ENCODE measurements at places on chromosomes 7 and 10.

GRCh38 chr10:124381011-124381611, 37.6 kb downstream of the OAT start:
- no peak for DNase-seq

GRCh38 chr10:4848356-4849041, 22.5 kb downstream of the AKR1E2 start:
- DNase-seq = peak; percentile 49

- DNase-seq = no peak
Measured at GRCh38 chr7:20343205-20343604, 12.5 kb downstream of the ITGB8 start.

DNA sequence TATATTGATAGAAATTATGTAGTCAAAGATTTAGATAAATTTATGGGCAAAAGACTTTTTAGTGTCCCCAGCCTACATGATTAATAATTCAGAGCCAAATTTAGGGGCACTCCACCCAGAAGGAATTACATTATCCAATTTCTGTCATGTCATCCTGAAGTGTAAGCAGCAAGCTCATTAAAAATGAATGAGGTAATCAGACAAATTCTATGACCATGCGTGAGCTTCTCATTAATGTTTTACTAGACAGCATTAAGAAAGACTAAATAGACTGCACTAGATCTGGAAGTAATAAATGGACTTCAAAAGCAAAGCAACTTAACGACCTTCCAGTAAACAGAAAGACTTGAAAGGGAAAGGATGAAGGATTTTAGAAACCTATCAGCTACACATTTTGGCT, 22.7 kb upstream of the TRUB1 start:
- no peak for DNase-seq

DNA sequence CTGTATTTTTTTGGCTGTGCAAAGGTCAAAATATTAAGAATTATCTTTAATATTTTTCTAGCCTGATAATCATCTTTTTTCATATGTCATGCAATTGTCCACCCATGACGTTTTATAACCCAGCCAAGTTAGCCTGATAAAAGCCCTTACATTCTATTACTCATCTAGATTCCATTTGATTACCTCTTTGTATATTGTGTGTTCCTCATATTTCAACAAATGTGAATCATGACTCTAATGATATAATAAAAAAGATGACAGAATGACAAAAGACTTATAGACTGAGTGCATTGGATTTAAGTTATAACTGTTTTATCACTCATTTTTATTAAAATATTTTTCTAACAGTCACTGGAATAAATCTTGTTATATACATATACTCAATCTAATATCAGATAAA, 1560.0 kb upstream of the LRRTM3 start:
- no peak for DNase-seq

DNA sequence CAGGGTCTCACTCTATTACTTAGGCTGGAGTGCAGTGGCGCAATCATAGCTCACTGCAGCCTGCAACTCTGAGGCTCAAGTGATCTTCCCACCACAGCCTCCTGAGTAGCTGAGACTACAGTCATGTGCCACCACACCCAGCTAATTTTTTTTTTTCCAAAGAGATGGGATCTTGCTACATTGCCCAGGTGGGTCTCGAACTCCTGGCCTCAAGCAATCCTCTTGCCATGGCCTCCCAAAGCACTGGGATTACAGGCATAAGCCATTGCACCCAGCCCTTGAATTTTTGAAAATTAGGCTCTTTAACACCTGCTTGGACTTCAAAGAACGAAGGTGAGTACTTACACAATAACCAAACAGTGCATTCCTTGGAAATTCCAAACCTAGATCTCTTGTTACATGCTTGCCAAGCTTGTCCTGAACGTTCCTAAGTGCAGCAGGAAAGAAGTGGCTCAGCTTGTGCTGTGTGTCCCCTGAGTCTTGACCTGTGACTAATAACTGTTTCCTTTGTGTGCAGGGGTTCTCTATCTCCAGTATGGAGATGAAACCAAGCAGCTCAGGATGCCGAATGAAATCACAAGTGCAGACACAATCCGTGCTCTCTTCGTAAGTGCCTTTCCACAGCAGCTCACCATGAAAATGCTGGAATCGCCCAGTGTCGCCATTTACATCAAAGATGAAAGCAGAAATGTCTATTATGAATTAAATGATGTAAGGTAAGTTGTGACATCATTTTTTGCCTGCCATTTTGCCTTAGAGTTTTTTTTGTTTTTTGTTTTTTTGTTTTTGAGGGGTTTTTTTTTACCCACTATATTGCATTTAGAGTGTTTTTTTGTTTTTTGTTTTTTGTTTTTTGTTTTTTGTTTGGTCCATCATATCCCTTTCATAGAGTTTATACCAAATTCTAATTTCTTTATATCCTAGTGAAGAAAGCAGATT, 223.8 kb downstream of the KIAA1217 start:
- DNase-seq = no peak

- DNase-seq = no peak
Measured at GRCh38 chr10:28774051-28774995, 97.0 kb downstream of the BAMBI start.

GRCh38 chr7:135282561-135283254, 49.1 kb downstream of the STRA8 start:
- peak; percentile 91 for DNase-seq

DNA sequence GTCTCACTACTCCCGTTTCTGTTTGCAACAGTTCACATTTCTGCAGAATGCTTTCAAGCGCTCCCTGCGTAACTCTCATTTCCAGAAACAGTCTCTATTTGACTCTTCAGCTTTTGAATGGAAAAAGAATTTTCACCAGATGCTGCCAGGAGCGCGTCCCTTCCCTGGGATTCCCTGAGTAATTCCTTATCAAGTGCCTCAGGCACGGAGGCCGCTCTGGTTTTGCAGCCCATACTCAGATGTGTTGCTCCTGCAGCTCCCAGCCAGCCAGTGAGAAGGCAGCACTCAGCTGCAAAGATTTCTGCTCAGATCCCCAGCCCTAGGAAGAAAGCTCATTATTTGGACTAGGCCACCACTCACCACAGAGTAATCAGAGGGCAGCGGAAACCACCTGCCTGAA, 161.1 kb upstream of the CHST15 start:
- DNase-seq = peak; percentile 90

GRCh38 chr10:70119623-70120022, 13.0 kb downstream of the AIFM2 start:
- no peak for DNase-seq

DNA sequence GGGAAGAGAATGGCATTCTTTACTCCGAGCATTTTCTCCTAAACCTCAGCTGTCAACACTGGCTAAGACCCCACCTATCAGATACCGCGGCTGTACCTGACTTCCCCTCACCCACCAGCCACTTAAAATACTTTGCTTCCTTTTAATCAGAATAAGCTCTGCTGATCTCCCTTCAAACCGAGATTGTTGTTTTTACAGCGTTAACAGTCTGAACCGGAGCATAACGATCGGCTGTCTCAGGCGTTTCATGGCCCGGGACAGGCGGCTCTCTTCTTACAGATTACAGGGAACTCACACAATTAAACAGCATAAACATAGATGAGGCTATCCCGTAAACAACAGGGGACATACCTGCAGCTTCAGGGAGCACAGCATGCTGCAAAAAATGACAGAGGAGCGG, 174.3 kb upstream of the RNF32 start:
- no peak for DNase-seq

DNA sequence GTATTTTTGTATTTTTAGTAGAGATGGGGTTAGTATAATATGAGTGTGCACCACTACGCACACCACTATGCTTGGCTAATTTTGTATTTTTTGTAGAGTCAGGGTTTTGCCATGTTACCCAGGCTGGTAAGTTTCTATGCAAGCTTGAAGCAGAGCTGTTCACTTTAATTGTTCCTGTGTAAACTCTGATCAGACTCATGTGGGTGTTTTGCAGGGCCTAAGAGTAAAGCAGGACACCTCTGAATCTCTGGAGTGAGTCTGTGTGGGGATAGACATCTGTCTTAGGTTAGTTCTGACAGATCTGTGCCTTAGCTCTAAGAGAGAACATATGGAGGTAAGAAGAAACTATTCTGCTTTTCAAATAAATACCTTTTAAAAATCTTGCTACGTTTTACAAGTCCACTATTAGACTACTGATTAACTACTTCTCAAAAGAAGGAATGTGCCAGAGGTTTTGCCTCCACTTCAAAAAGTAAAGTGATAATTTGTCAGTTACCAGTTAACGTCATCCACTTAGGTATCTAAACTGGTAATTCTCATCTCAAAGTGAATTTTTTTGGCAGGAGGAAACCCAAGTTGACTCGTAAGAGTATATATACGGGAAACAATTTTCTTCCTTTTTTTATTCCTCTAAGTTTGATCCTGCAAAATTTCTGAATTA, 1.1 kb downstream of the COL17A1 start:
- DNase-seq = no peak

DNA sequence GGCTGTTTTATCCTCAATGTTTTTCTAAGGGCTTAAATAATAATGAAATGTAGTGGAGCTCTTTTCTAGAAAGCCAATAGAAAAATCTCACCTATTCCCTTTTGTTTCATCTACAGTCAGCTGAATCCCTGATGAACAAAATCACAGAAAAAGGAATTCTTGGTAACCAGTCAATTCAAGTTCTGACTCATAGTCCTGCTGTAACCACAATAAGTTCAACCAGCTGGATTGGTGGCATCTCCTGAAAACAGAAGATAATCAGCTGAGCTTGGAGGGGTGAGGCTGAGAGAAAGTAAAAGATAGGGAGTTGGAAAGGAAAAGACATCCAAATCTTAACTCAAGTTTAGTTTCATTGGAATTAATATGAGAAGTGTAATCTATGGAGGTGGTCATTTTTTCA, 772.1 kb downstream of the CCSER2 start:
- no peak for DNase-seq

- no peak for DNase-seq
Measured at GRCh38 chr10:14600065-14600464, 174.6 kb downstream of the FAM107B start.

- DNase-seq = no peak
Measured at GRCh38 chr10:128044186-128044585, 82.0 kb downstream of the MKI67 start.

DNA sequence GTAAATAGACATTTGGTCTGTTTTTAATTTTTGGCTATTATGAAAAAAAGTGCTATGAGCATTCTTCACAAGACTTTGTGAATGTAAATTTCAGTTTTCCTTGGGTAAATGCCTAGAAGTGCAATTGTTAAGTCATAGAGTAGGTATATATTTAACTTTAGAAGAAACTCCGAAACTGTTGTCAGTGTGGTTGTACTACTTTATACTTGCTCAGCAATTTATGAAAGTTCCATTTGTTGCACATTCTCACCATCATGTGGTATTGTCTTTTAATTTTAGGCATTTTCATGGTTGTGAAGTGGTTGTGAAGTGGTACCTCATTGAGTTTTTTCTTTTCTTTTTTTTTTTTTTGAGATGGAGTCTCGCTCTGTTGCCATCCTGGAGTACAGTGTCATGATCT, 60.0 kb downstream of the TYW1 start:
- DNase-seq = no peak

DNA sequence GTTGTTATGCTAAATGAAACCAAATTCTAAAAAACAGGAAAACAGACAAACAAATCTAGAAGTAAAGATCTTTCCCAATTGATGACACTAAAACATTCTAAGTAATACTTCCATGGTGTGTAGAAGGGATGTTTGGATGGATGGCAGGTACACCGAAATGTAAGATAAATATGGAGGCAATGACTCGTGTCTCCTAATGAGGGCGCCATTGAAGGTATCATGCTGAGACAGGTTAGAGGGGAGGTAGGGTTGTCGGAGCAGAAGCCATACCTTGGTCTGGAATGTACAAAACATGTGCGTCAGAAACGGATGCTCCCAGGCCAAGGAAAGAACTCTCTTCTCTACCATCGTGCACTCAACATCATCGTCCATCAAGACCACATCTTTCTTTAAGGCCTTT, 101.4 kb downstream of the PRKCQ start:
- no peak for DNase-seq

- no peak for DNase-seq
Measured at GRCh38 chr7:149765399-149766121, 7.8 kb downstream of the ZNF467 start.

DNA sequence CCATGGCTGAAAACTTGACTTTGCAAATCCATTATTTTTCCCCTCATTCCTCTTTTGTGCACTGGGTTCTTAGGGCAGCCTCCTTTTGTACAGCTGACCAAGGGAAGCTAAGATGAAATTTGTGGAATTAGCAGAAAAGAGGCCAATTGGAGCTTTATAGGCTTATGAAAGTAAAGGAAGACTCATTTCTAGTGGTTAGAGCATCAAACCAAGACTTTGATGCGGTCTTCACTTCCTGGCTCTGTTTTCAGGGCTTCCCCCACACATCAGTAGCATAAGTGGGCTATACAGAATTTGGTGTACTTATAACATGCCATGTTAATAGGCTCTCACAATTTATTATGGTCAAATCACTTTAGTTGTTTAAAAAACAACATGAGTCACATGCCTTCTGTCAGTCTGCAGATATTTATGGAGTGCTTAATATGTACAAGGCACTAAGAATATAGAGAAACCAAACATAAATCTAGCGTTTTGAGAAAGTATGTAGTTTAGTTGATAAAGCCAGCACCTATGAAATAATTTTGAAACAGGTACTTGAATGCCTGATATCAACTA, 5.7 kb downstream of the AUTS2 start:
- no peak for DNase-seq

DNA sequence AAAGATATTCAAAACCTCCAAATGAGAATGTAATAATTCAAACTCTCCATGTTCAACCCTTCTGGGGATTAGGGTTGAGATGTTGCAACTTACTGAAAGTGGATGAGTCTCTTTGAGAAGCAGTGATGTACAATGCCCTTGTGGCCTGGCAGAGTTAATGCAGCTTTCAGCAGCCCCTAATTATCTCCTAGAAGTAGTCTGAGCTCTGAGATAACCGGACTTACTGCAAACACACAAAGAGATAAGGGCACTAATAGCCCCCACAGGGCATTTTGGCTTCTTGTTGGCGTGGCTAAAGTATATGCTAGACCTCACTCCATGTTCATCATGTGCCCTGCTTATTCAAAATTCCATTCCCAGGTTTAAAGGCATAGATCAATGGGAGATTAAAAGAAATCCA, 404.7 kb downstream of the NEBL start:
- no peak for DNase-seq

DNA sequence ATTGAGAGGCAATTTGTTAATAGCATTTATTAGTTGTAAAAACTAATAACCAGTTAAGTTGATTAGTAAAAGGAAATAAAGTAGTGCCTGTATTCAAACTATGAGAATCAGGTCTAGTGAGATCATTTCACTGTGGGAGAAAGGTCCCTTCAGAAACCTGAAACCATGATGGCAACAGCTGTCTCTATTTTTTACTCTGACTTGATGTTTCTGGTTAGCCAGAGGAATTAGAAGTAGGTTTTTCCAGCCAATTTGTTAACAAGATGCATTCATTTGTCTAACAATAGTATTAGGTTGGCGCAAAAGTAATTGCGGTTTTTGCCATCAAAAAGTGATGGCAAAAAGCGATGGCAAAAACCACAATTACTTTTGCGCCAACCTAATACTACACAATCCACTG, 272.2 kb upstream of the YAE1 start:
- no peak for DNase-seq

- DNase-seq = peak; percentile 63
Measured at GRCh38 chr10:21261842-21262294, 263.6 kb downstream of the SKIDA1 start.

Data from umbilical cord (tissue), 2 donors.